ENCODE measurements at places on chromosomes 1 and 21. TPM values are rescaled to one million over a fixed set of nuclear protein-coding genes. Genes with fewer than 3 reads are reported as not detected.

Gene CLEC20A
- polyA plus RNA-seq = not detected

Gene CFHR5
- not detected for polyA plus RNA-seq

DNA sequence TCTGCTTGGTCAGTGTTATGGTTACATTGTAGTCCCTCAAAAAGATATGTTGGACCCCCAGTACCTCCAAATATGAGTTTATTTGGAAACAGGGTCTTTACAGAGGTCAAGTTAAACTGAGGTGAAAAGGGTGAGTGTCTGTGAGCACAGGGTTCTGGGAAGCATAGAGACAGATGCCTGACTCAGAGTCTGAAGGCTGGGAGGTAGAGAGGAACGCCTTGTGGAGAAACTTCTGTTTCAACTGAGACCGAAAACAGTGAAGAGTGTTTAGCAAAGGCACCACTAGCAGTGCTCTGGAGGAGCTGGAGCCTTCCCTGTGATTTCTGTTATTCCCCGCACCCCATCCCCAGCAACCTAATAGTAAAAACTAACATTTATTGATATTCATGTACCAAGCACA is 65.2 kb upstream of the LRRC8D start:
- no peak for DNase-seq

Gene ABCA4
- polyA plus RNA-seq = 0.83 TPM

DNA sequence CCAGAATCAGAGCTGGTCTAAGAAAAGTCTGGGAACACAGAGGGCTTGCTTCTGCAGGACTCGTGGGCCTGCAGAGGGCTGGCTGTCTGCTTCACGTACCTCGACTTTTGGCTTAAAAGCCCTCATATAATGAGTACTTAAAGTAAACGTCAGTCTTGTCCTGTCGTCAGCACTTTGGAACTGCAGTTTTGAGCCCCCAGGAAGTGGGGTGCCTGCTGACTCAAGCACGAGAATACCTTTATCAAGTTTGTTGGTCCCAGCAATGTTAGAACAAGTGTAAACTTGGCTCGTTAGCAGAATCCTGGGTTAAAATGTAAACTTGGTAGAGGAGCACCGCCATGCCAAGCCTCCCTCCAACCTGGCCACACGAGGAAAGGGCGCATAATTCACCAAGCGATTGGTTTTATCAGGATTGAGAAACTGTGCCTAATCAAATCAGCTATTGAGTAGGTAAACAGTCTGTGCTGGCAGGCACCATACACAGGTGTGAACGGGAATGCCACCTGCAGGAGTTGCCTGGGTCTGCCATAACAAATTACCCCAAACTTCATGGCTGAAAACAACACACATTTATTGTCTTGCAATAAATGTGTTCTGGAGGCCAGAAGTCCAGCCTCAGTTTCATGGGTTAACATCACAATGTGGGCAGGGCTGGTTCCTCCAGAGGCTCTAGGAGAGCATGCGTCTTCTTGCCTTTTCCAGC is 45.0 kb upstream of the FHAD1 start:
- no peak for DNase-seq

GRCh38 chr1:101698681-101699080 is 298.0 kb downstream of the OLFM3 start:
- DNase-seq = no peak

DNA sequence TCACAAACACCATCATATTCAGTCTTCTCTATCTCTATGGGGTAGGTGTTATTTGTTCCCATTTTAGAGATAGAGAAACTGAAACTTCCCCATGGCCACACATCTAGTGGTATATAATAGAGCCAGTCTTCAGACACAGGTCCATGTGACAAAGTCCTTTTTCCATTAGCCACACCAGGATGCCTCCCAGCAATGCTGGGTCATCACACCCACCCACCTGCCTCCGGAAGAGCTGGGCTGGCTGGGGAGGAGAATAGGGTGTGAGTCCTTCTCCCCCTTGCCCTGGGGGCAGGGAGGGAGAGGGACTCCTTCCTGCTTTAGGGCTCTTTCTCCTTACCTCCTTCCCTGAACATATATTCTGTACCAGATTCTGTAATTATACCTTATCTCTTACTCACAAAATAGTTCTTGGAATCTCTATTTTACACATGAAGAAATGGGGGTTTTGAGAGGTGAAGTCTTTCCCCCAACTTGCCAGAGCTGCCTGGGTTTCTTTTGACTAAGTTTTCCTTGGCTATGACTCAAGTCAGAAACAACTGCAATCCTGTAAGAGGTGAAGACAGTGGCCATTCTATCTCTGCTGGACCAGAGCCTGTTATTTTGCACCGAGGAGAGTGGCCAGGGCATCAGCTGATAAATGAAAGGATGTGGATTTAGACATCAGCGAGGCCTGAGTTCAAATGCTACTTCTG is 30.0 kb downstream of the SOX13 start:
- DNase-seq = no peak

DNA sequence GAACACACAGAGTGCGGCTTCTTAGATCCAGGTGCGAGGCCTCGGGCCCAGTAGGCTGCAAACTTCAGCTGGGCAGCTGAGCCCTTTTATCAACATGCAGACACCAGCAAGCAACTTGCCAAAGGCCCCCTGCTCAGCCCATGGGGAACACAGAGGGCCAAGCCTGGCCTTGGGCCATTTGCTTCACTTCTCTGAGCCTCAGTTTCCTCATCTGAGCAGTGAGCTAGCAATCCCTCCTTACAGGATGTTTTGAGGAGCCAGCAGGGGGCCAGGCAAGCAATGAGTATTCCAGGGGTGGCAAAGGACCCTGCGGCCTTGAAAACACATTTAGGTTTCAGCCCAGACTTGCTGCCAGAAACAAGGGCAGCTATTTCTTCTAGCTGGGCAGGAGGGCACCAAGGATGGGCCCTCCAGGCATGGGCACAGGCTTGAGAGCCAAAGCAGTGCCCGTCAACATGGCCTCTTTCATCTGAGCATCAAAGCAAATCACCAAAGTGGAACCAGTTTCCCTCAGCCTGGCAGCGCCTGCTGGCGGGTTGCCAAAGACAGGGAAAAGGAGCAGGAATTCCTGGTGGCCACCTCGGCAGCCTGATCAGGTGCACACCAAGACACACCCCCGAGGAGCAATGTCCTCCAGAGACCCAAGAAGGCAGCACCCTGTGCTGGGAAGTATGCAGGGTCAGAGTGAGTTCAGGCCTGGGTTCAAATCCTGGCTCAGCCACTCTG is 1.4 kb downstream of the MATN1 start:
- DNase-seq = no peak

Gene ZBTB8A
- polyA plus RNA-seq = 15.4 TPM

GRCh38 chr1:87358219-87358618 is 29.5 kb downstream of the LMO4 start:
- no peak for DNase-seq

Gene FCGR3B
- 0.33 TPM for polyA plus RNA-seq

DNA sequence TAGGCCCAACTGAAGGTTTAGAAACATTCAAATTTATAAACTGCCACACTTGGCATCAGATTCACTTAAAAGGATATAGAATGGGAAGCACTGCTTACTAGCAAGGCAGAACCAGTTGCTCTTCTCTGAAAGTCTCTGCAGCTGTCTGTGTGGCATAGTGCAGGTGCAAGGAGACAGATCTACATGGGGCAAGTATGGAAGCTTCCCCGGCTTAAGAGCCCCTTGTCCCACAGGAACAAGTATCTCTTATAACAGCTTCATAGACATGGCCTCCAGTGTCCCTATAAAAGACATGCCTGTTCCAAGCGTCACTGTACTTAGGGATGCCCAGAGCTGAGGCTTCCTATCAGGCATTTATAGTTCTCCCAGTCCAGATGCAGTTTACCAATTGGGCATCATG is 26.5 kb downstream of the ZBTB8B start:
- DNase-seq = no peak

Gene ROR1
- 77.2 TPM for polyA plus RNA-seq

Gene SH3BGR
- polyA plus RNA-seq = 3.9 TPM

Gene C4BPA
- polyA plus RNA-seq = 0.40 TPM

DNA sequence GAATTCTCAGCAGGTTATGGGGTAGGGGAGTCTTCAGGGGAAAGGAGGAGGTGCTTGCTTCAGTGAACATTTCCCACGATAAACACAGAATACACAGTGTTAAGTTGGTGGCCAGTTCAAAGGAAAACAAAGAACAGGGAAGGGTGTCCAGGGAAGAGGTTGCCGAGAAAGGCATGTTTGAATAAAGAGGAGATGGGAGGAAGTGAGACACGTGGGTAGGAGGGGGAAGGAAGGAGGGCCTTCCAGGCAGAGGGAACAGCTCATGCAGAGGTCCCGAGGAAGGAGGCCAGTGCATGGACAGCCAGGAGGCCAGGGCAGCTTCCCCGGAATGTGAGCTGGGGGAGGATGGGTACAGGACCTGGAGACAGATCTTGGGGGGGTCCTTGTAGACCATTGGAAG is 130.3 kb upstream of the TMEM51 start:
- no peak for DNase-seq

- DNase-seq = no peak
Measured at GRCh38 chr1:117638759-117639158, 32.9 kb downstream of the TENT5C start.

DNA sequence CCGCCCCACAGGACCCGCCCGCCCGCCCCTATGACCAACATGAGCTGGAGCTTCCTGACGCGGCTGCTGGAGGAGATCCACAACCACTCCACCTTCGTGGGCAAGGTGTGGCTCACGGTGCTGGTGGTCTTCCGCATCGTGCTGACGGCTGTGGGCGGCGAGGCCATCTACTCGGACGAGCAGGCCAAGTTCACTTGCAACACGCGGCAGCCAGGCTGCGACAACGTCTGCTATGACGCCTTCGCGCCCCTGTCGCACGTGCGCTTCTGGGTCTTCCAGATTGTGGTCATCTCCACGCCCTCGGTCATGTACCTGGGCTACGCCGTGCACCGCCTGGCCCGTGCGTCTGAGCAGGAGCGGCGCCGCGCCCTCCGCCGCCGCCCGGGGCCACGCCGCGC is 7.9 kb upstream of the IBA57 start:
- no peak for DNase-seq

GRCh38 chr21:35697321-35697808 is 363.0 kb downstream of the SETD4 start:
- DNase-seq = peak; percentile 53

DNA sequence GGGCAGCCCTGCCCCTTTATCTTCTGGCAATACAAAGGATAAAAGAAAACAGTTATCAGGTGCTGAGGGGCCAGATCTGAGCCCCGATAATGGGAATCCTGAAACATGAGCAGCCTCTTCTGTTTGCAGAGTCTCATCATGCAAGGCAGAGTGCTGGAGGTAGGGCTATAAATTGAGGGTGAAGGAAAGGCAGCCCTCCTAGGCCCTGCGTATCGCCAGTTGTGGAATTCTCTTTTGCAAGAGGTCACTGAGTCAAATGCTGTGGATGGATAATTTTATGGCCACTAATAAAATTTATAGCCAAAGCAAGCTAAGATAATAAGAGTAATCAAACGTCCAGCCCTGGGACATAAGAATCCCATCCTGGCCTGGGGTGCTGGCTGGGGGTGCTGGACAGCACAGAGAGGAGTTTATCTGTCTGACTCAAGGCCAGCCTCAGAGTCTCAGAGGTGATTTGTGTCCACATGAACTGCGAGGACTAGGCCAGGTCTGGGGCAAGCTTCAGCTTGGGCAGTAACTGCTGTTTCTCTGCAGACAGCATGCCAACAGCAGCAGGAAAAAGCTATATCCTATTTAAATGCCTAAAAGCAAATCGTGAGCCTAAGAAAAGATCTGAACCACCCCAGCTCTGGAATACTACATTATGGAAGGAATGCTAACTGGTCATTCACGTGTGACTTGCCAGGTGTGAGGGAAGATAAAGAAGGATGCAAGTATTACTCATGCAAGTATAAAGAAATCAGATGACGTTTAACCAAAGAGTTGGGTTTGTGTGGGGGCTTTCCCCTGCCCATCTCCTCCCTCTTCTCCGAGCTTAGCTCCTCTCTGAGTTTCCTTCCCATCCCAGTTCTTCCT is 254.8 kb downstream of the KIF26B start:
- no peak for DNase-seq

DNA sequence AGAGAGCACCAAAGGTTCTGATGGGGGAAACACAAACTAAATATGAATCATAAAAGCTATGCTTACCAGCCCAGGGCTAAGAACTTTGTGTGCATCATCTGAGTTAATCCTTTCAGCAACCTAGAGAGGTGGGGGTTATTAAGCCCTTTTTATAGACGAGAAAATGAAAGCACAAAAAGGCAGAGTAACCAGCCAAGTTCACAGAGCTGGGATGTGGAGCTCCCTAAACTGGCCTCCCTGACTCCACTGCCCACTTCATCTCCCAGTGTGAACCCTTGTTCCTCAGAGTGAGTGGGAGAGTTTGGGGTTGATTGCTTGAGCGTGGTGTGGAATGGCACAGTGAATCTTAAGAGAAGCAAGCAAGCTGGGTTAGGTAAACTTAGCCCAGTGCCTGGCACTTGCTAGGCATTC is 10.8 kb upstream of the BCAR3 start:
- DNase-seq = no peak

DNA sequence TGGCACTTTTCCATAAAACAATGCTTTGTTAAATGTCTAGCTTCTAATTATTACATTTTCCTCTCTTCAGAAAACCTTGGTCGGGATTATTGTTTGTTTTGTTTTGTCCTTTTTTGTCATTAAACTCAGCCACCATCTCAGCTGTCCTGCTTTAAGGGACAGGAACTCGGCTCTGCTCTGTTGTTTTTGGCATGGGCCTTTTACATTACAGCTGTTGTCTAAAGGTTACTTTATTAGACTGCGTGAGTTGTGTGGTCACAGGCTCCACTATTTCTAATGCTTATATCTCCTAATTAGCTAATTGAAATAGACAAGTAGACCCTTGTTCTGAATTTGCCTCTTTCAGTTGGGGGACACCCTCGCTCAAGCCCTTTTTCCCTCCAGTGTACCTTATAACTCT is 1.6 kb downstream of the PALMD start:
- no peak for DNase-seq

DNA sequence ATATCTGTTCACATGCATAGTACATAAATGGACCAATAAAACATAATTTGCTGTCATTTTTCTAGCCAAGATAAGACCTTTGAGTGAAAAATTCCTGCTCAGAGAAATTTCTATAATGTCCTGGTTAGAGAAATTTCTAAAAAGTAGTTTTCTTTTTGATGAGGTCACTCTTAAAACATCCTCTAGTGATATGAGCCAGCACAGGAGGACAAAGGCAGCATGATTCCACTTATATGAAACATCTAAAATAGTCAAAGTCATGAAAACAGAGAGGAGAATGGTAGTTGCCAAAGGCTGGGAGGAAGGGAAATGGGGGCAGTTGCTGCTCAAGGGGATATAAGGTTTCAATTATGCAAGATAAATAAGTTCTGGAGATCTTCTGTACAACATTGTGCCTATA is 239.4 kb downstream of the BACH1 start:
- no peak for DNase-seq

DNA sequence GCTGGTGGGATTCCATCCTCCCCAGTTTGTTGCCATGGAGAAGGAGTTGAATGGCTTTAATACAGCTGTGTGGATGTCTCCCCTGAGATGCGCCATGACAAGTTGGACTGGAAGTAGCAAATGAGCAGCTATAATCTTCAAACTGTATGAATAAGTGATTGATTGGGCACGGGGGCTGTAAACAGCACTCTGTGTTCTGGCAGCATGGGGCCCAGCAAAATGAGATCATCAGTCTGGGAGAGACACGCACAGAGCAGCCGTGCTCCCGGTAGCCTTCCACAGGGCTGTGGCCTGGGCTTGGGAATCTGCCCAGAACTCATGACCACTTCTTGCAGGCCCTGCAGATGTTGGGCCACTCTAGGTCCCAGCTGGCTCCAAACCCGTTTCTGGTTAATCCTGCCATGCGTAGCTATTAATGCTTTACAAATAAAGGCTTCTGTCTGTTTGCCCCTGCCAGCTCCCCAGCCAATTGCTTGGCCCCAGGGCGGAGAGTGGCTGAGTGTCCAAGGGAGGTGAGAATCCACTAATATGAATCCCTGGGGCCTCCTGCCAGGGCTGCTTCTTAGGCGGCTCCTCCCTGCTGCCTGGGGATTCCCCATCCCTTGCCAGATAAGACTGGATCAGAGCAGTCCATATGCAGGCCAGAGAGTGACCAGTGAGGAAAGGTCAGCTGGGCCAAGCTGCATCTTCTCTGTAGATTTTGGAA is 642.9 kb downstream of the AJAP1 start:
- DNase-seq = no peak
